ENCODE measurements at places on chromosomes 4 and X.

DNA sequence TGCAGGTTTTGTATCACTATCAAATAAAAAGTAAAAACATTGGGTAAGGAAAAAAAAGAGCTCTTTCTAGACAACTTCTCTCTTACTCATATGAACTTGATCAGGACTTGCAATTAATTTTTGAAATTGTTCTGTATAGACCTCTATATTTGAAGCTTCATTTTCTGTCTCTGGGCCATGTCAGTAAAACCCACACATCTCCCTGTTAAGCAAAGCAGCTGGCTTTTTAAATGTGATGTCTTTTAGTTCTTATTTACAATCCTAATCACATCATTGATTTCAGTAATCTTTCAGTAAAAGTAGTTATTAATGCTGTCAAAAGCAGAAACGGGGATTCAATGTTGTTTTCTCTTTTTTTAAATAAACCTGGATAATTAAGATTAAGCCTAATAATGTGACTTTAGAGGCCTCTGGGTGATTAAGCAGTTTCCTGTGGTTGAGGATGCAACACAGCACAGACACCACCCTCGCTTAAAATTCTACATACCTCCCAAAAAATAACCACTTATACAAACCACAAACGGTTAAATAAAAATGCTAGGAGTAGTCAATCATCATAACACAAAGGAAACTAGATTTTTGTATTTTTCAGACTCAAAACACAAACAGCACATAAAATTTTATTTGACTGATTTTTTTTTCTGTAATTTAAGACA, 5.2 kb upstream of the PCDH10 start:
- DNase-seq, result no peak

DNA sequence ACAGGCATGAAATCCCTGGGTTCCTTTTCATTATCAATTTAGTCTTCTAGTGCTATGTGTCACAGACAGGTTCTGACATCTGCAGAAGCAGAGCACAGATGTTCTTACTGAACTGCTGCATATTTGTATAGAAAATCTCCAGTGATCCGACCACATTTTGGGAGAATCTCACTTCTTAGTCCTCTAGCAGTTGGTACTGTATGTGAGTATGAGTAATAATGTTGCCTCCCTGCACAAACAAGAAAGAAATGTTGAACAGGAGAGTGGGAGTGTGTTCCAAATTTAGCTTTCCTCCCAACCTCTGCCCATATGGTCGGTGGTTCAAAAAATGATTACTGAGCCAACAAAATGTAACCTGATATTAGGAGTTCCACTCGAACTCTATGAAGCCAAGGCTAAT, 165.3 kb upstream of the GPC4 start:
- no peak for DNase-seq

DNA sequence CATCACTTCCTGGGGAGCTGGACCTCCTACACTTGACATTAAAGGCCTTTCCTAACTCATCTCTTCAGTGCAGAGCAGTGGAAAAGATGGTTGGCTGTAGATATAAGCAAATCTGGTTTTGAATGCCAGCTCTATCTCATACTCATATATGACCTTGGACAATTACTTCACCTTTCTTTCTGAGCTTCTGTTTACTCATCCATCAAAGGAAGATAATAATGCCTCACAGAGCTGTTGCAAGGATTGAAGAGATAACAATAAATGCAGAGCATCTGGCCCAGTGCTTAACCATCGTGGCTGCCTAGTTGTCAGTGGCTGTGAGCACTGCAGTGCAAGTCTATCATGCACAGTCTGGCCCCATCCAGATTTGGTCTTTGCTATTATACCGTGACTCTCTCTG, 148.1 kb upstream of the EOLA2 start:
- DNase-seq, result no peak

DNA sequence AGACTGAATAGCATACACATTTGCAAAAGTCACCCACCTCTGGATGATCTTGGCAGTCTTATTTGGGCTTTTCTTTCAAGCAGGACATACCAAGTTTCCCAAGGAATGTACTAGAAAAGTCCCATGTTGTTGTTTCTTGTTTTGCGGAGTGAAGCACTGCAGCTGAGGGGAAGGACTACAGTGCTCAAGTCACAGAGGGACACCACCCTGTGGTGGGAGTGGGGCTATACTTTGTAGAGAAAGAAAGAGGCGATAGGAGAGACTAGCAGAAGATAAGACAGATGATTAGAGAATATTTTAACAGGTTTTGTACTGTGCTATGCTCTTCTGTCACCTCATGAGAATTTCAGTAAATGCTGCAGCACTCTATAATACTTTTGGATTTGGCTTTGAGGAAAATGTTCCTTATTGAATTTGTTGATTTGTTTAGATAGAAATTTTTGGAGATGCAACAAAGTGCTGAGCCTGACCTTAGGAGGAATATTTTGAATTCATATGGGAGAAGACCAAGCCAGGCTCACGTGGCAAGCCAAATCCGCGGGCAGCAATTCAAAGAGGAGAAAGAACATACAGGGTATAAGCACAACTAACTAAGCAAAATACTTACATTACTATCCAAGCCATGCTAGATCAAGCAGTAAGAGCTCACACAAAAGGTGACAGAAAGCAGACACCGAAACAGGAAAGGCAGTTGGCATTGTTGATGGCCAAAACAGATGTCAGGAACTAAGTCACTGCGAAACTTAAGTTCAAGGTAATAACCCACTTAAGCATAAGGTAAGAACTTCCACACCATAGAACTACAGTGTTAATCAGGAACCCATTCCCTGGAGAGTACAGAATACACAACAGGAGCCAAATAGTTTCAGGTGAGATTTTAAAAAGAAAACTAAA, 280.3 kb upstream of the INTU start:
- DNase-seq, result no peak

DNA sequence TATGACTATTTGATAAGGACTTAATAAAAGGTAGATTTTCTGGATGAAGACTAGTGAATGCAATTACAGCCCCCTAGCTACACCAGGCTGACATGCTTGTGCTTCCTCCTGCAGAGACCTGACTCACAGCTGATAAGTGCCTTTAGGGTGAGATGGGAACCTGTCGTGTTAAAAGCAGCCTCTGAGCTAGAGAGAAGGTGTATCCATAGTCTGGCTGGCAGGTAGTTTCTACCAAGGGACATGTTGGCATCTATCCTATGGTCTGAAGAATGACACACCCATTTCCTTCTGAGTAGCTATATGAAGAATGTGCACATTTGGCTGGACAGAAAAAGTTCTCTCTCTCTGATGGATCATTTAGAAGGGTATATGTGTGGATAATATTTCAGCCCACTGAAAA, 64.1 kb downstream of the PARM1 start:
- no peak for DNase-seq

GRCh38 chr4:159925770-159926169, 822.9 kb downstream of the RAPGEF2 start:
- no peak for DNase-seq

DNA sequence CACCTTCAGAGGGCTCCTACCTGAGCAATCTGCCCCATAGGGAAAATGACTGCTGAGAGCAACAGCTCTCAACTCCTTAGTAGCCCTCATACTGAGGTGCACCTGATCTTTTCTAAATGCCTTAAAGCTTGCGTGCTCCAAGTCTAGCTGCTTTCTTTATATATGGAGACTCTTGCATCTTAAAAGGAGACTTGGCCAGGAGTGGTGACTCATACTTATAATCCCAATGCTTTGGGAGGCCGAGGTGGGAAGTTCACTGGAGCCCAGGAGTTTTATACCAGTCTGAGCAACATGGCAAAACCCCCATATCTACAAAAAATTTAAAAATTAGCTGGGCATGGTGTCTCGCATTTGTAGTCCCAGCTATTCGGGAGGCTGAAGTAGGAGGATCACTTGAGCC, 78.1 kb upstream of the TRIM2 start:
- DNase-seq, result no peak

DNA sequence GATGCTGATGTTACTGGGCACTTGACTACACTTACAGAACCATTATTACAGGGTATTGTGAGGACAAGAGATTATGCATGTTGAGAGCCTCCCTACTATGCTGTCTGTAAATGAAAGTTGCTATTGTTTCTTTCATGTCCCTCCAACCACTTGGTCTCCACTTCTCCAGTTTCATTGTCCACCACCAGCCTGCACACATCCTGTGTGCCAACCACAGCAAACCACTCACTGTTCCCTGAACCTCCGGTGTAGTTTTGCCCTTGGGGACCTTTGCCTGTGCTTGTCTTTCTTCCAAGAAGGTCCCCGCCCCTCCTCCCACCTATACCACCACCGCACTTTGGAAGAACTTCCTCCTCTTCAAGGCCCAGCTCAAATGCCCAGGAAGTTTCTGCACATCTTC, 43.1 kb upstream of the AFF2 start:
- no peak for DNase-seq

DNA sequence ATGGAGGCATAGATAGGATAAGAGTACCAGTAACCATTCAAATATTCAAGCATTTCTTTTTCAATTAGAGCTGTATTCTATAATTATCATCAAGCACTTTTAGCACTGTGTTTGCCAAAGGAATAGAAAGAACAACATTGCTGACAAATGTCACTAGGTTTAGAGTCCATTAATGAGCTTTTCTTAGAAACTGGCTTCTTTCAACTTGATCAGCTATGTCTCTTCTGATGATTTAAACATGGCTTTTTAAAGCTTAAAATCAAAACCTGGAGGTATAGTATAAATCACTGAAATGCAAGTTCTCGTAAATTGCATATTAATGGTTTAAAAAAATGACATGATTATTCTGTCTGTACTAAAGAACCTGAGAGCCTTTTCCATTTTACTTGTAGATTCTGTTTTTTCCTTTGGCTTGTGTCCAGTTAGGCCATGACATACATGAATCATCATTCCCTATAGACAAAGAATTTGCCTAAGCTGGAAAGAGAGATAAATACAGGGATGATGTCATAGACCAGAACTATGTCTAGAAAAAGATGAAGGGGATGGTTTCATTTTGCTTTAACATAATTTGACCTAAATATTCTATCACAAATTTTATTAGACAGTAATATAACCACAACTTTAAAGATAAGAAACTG, 340.1 kb upstream of the CTSO start:
- DNase-seq, result no peak

- no peak for DNase-seq
Measured at GRCh38 chrX:4225086-4225485, 511.6 kb upstream of the PRKX start.

GRCh38 chr4:21655031-21655430, 293.5 kb downstream of the KCNIP4 start:
- DNase-seq, result no peak

DNA sequence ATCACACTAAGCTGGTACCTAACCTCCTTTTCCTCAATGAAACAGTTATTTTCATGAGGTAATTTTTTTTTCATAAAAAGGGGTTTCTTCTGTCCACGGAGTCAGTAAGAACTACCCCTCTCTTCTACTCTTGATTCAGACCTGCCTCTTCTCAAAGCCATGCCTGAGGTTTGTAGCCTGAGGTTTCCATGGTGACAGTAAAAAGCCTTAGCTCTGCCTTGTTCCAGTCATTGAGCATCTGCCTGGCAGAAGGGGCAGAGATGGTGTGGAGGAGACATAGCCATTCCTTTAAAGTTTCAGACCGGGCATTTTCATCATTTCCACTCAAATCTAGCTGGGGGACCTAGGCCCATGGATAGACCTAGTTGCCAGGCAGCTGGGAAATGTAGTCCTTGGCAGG, 135.5 kb downstream of the REPS2 start:
- no peak for DNase-seq

DNA sequence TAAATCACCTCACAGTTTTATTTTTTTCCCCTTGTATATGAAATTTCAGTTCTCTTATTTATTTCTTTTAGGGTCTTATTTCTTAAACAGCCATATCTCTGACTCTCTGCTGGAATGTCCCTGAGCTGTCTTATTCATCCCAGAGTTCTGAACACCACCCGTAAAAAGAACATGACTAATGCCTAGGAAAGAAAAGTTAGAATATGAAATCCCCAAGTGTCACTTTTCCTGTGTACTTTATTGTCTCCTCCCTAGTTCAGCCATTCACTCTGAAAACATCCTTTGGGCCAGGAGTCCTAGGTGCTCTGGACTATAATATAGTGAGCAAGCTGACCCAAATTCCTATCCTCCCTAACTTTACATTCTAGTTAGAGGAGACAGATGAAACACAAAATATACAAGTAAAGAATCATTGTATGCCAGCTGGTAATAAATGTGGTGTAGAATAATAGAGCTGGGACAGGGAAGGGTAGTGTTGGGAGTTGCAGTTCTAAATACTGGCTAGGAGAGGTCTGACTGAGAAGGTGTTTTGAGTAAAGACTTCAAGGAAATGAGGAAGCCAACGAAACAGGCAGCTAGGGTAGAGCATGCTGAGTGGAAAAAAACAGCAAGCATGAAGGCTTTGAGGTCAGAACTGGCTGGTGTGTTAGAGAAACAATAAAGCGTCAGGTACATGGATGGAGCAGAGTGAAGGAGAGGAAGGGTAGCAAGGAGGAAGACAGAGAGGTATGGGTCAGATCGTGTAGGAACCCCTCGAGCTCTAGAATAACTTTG, 40.6 kb upstream of the FTHL17 start:
- no peak for DNase-seq

GRCh38 chrX:67692246-67692645, 148.4 kb downstream of the AR start:
- DNase-seq, result no peak

- no peak for DNase-seq
Measured at GRCh38 chr4:182272151-182272550, 28.9 kb downstream of the TENM3 start.

GRCh38 chrX:107288676-107289075, 82.3 kb downstream of the DNAAF6 start:
- no peak for DNase-seq

- DNase-seq, result no peak
Measured at GRCh38 chr4:25233194-25233593, 639 bp upstream of the PI4K2B start.

DNA sequence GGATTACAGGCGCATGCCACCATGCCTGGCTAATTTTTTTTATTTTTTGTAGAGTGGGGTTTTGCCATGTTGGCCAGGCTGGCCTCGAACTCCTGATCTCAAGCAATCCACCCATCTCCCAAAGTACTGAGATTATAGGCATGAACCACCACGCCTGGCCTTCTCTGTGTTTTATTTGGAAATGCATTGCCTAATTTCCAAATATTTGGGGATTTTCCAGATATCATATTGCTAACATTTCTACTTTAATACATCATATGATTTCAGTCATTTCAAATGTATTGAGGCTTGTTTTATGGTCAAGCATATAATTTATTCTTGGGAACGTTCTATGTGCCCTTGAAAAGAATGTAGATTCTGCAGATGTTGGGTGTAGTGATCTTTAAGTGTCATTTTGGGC, 38.8 kb downstream of the FGF2 start:
- DNase-seq, result no peak
